LHCN-M2 (cell line): ENCODE measurements at places on chromosomes 11 and 22. TPM values are rescaled to one million over a fixed set of nuclear protein-coding genes. Genes with fewer than 3 reads are reported as not detected.

DNA sequence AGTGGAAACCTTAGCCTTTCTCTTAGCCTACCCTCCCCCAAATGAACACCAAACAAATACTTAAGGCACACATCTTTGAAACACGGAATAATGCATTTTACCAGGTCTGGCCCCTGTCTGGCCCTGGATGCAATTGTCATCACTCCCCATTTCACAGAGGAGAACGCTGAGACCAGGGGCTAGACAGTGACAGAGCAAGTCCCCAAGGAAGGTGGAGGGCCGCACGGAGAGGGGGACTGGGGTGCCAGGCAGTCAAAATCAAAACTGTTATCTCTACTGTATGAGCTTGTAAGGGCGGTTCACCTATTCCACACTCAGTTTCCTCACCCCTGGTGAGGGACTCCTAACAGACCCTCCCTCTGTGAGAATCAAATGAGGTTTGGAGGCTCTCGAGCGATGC, 414.2 kb downstream of the SOX6 start:
- no peak for DNase-seq

- DNase-seq: peak; percentile 57
Measured at GRCh38 chr11:10606536-10607208, 38.2 kb upstream of the LYVE1 start.

- DNase-seq: no peak
Measured at GRCh38 chr11:121063728-121064127, 37.3 kb upstream of the TECTA start.

- no peak for DNase-seq
Measured at GRCh38 chr11:10927538-10927937, 69.7 kb upstream of the ZBED5 start.

- no peak for DNase-seq
Measured at GRCh38 chr11:115505175-115505574, 960 bp upstream of the CADM1 start.

The PAX6 gene
- total RNA-seq: 0.23 and 0.58 TPM in 2 replicates

DNA sequence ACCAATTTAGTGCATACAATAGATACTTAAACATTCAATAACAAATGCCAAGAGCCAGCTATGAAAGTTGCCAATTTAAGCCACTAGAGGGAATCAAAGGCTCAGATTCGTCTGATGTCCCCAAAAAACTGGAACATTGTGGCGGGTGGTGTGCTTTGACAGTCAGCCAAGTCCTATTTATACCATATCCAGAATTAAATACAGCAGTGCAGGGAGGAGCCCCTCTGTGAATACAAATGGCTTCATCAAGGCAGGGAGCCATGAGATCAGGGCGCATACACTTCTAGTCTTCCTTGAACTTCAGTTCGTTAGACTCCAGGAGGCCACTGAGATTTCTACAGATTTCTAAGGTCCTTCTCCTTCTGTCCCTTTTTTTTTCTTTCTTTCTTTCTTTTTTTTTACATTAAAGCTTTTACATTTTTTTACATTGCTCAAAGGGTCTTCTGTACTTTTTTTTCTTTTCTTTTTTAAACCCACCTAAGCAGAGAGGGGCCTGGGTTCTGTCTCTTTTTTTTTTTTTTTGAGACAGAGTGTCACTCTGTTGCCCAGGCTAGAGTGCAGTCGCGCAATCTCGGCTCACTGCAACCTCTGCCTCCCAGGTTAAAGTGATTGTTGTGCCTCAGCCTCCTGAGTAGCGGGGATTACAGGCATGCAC, 41.5 kb upstream of the HSPA8 start:
- peak; percentile 73 for DNase-seq

GRCh38 chr22:17972385-17973191, 51.8 kb downstream of the MICAL3 start:
- DNase-seq: peak; percentile 77

The ALG8 gene
- 71.2 and 83.8 TPM in 2 replicates for total RNA-seq

- no peak for DNase-seq
Measured at GRCh38 chr11:121936370-121936769, 179.6 kb downstream of the BLID start.

DNA sequence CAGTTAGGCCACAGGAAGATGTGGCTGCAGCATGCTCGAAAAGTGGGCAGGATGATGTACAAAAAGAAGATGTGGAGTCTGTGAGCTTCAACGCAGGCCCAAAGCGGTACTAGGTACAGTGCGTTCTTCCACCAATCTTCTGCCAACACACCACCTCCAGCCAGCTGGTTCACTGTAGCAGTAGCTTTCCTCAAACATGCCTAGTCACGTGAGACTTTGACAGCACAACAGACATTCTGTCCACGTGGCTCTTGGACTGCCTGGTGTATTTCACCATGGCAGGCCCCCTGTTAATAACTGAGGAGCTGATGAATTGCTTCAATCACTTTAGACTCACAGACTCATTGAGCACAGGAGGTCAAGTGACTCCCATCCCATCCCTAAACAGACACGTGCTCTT, 14.1 kb downstream of the SYN3 start:
- no peak for DNase-seq

DNA sequence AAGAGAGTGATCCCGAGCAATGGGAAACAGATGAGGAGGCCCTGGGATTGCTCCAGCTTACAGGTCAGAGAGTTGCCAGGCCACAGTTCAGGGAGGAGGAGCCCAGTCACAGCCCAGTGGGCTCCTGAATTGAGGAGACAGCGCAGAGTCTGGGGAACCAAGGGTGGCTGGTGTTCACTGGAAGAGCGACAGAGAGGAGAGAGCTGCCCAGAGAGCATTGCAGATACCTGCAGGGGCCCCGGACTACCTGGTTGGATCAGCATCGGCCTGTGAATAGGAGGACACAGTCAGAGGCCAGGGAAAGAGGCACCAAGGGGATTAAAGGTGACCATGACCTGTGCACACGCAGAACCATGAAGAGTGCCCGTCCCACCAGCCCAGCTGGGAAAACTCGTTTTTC, 648.6 kb downstream of the TBC1D22A start:
- DNase-seq: no peak

The DDI1 gene
- total RNA-seq: not detected in 2 replicates

- DNase-seq: no peak
Measured at GRCh38 chr11:33769542-33769941, 4.8 kb downstream of the FBXO3 start.

The MIOX gene
- total RNA-seq: not detected in 2 replicates

The SLC17A6 gene
- total RNA-seq: not detected in 2 replicates

DNA sequence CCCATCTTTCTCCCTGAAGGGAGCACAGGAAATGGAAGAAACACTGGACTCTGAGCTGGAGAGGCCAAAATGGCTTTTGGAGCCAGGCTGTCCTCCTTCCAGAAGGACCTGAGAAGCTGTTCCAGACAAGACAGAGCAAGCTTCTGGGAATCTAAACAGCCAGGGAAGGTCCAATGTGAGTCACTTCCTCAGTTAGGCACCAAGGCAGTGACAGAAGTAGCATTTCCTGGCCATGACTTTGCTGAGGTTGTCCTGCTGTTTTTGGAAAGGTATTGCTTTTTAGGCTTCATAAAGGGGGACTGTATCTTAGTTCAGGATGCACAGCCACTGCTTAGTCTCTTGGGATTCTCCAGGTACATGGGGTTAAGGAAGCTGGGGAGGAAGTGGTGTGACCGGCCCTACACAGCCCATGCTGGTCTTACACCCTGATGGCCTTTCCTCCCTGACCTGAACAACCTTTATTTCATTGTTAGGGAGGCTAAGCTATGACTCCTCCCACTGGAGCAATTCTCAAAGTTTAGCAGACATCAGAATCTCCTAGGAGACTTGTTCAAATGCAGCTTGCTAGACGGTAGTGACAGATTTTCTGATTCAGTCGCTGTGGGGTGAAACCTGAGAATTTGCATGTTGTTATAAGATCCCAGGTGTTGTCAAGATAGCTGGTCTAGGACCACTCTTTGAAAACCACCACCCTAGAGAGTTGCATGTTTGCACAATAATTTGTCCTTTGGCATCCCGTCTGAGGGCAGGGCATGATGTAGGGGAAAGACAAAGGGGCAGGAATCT, 6.8 kb upstream of the INSC start:
- DNase-seq: no peak

DNA sequence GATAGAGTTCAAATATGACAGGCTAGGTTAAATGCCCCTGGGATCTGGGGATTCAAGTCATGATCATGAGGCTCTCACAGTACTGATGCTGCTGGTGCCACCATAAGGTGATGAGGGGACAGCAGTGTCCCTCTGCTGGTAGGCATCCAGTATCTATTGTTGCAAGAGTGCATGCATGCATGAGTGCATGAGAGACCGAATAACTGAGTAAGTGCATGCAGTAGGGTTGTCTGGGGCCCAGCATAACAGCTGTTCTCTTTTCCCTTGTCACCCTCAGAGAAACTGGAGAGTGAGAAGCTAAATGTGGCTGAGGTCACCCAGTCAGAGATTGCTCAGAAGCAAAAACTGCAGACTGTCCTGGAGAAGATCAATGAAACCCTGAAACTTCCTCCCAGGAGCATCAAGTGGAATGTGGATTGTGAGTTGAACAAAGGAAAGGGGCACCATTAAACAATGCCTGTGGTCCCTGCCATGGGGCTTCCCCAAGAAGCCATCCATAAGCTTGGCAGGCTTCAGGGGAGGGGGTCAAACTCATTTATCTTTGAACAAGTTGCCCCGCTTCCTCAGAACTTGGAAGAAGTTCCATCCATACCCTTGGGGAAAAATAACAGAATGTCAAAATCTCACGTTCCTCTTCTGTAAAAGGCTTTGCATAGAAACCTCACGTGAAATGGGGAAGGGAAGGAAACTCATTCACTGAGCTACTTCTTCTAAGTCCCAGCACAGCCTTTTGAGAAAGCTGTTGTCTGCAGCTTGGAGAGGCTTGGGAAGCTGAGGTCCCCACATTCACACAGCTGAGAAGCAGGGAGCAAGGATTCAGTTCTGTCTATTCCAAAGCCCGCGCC, 119.0 kb downstream of the PARVA start:
- peak; percentile 70 for DNase-seq

GRCh38 chr11:8019314-8020243, 32.4 kb downstream of the EIF3F start:
- no peak for DNase-seq

The RASL10A gene
- total RNA-seq: 0.06 TPM in 1 of 2 replicates, not detected in the other

DNA sequence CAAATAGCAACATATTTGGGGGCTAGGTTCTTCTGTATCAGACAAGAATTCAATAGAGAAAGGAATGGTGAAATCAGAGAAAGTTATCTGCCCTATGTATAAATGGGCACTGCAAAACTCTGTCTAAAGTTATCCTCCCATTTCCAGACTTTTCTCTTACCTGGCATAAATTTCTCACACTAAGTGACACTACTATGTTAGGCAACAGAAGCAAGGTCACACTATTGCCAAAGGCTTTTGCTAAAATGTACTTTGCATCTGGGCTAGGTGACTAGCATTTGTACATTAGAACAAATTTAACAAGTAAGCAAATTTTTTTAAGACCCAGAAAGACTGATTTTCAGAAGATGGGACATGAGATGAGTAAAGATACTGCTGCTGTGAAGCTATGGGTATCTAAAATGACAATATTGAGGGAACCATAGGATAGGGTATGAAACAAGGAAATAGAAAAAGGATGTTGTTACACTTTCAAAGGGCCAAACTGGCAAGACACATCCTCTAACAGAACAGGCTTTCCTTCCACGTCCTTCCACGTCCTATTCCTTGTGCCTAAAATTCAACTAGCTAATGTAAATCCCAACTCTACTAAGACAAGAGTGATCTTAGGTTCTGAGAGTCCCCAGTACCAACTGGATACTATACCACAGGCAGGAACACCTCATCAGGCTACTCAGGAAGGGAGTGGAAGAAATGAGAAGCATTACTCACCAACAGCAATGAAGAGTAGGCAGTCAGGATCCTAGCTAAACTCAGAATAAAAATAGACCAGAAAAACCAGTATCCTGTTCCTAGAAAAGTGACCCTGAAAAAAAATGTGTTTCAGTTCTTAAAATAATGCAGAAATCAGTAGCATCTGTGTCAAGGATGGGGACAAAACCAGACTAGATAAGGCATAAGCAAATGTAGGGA, 22.6 kb downstream of the GDPD4 start:
- peak; percentile 74 for DNase-seq

GRCh38 chr11:88301488-88302140, 35.9 kb downstream of the CTSC start:
- DNase-seq: no peak

GRCh38 chr11:18721561-18722292, 4.3 kb downstream of the IGSF22 start:
- no peak for DNase-seq

- DNase-seq: no peak
Measured at GRCh38 chr11:30635401-30635989, 49.3 kb upstream of the MPPED2 start.

GRCh38 chr11:58654908-58655296, 32.4 kb downstream of the CNTF start:
- DNase-seq: no peak

- no peak for DNase-seq
Measured at GRCh38 chr11:32316858-32317642, 118.3 kb downstream of the WT1 start.

DNA sequence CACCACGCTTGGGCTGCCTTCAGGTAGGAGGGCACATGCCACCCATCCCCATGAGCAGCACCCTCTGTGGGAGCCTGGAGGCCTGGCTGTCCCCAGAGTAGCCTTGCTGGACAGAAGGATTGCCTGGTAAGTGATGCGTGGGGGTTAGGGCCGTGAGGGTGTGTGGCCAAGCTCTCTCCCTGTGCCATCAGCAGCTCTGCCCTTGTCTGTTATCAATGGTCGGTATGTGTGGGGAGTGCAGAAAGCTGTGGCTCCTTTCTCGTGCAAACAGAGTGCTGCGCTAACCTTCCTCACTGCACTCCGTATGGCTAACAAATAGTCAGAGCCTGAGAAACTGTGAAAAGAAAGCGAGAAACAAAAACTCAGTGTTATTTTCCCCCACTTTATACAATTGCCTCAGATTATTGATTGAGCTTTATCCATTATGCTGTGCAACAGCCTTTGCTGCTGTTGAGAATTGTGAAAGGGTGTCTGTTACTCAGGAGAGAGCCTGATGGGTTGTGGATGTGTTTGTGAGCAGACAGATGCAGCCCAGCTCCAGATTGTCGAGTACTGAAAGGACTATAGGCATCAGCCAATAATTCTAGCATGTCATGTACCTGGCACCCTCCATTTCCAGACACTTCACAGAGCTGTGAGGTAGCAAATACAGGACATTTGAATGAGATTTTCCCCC, 432.2 kb downstream of the NTM start:
- DNase-seq: no peak

DNA sequence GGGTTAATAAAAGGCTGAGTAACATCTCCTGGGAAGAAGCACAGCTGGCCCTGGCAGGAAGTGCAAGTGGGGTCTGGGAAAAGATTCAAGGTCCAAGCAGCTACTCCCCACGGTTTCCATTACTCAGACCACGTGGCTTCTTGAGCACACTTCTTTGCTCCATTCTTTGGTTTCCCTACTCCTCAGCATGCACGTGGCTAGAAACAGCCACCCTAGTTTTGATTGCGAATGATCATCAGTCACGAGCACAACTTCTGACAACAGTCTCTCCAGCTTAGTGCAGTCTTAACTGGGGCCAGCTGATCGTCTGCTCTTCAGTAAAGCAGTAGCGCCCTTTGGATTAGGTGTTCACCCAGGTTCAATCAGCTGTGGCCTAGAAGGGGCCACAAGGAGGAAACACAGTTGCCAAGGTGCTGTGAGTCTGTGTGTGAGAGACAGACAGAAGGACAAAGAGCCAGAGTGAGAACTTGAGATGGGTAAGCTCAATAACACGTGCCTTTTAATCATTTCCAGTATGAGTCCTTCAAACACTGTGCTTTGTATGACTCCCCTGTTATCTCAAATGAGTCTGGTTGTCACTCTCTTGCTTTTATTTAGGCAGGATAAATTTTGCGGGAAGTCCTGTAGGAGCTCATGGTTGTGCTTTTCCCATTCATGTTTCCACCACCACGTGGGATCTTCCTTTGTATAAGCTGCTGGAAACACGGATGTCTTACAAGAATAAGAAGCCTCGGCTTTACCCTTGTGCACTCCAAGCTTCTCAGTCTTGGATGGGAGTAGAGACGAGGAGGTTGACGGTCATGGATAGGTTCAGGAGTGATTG, 901 bp upstream of the PARVA start:
- DNase-seq: peak; percentile 91
